Activated CD4-positive, alpha-beta memory T cell treated with anti-CD3 and anti-CD28 coated beads, Interleukin-2, amount 10 ng/mL, durations not matched to agents 7 days and 5 days (primary cell): ENCODE measurements at places on chromosomes 7 and 10. TPM values are rescaled to one million over a fixed set of nuclear protein-coding genes. Genes with fewer than 3 reads are reported as not detected.

DNA sequence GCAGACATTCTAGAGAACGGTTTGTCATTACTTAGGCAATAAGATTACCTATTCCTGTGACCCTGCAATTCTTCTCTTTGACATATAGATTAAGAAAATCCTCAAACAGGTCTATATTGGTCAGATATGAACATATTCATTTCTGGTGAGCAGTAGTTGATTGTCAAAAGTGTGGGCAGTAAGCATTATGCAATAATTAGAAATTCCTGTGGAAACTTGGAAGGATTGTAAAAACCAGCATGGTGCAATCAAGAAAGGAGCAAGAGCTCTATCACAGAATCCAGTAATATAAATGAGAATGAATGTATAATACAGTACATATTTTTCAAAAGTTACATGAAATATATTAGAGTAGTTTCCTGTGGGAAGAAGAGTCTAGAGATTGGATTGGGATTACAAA is 406.5 kb downstream of the SUGCT start:
- DNase-seq: no peak

The CDC14C gene
- total RNA-seq: not detected

- no peak for DNase-seq
These were observed 203.3 kb downstream of the BAMBI start for GRCh38 chr10:28880683-28880950.

GRCh38 chr10:122307669-122308416 is 36.7 kb downstream of the BTBD16 start:
- no peak for DNase-seq

The KAZALD1 gene
- 0.35 TPM for total RNA-seq

The LIMK1 gene
- total RNA-seq: 22.5 TPM

The MRLN gene
- not detected for total RNA-seq

The SEC61G gene
- total RNA-seq: 170 TPM

DNA sequence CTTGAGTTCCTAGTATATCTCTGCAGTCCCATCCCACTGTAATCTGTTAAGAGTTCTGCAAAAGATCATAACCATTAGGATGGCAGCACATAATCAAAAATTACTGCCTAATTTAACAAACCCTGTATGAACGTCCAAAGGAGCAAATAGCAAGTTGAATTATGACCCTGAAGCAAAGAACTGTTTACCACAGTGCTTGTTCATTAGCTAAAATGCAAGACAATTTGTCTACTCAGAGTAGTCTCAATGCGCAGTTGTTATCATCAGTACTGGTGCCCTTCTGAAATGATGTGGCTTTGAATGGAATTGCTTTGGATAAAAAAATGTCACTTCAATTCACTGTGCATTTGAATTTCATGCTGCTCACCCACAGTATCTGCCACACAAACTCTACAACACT is 817.0 kb downstream of the SORCS1 start:
- DNase-seq: no peak

The JAKMIP3 gene
- 0.90 TPM for total RNA-seq

The TRDMT1 gene
- total RNA-seq: 12.7 TPM

The GJD4 gene
- not detected for total RNA-seq

The NRP1 gene
- 2.0 TPM for total RNA-seq
